ENCODE measurements at places on chromosomes 11 and 22.

DNA sequence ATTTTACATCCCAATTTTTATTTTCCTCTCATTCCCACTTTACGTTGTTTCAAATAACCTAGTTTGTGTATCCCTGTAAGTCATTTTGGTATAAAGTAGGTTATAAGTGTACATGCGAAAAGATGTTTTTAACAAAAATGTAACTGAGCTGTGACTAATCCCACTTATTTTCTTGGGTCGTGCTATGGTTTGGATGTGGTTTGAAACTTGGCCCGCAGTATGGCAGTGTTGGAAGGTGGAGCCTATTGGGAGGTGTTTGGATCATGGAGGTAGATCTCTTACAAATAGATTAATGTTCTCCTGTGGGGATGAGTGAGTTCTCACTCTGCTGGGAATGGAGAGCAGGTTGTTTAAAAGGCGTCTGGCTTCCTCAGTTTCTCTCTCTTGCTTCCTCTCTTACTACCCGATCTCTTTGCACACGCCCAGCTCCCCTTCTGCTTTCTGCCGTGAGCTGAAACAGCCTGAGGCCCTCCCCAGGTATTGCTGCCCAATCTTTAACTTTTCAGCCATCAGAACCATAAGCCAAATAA lies 7.2 kb downstream of the RPL27A start:
- DNase-seq: no peak

GRCh38 chr11:131275580-131275979 lies 94.8 kb upstream of the NTM start:
- no peak for DNase-seq

DNA sequence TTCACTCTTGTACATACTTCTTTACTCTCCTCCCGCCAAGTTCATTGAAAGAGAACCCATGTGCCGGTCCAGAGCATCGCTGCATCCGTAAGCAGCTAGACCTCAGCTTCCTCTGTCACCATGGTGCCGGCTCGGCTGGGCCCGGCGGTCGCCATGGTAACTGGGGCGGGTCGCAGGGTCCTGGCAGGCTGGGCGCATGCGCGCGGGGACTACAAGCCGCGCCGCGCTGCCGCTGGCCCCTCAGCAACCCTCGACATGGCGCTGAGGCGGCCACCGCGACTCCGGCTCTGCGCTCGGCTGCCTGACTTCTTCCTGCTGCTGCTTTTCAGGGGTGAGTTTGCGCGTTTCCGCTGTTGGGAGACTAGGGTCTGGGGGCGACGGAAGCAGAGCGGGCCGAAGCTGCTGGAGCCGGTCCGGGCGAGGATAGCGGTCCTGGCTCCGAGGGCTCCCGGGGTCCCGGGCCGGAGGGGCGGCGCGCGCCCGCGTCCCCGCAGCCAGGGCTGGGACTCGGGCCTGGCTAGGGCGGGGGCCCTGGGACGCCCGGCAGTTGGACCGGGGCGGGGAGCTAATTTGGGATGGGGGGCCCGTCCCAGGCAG lies at the start of gene JAM3:
Gene JAM3 (plus strand): TSS at position 244 of the 597 bp plus-strand sequence. CDS start 12 bp downstream, at position 256.
- peak; percentile 63 for DNase-seq

GRCh38 chr22:19480789-19481188 lies 1.1 kb downstream of the CDC45 start:
- no peak for DNase-seq

- DNase-seq: no peak
Observed at GRCh38 chr11:2892967-2893528, 7.5 kb upstream of the CDKN1C start.

Data from AG09309 (cell line).